ENCODE measurements at places on chromosomes 16 and 17.

- no peak for DNase-seq
These were observed 937.6 kb upstream of the EEF2KMT start for GRCh38 chr16:6035161-6035560.

DNA sequence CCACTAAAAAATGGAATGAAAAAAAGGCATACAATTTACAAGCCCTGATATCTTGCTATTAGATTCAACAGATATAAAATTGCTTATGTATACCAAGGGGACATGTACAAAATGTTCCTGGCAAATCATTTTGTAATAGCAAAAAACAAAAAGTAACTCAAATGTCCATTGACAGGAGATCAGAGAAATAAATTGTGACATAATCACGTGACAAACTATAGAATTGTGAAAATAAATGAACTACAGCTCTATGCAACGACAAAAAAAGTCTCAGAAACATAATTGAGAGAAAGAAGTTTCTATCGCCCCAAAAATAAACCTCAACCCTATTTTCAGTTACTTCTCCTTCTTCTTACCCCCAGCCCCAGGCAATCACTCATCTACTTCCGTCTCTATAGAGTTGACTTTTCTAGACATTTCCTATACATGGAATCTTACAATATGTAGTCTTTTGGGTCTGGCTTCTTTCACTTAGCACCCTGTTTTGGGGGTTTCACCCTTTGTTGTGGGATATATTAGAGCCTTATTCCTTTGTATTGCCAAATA is 12.1 kb upstream of the ACE start:
- DNase-seq = no peak

- no peak for DNase-seq
These were observed 114.7 kb downstream of the IRX3 start for GRCh38 chr16:54171626-54172537.

- no peak for DNase-seq
These were observed 2.4 kb upstream of the CBFB start for GRCh38 chr16:67026570-67026969.

DNA sequence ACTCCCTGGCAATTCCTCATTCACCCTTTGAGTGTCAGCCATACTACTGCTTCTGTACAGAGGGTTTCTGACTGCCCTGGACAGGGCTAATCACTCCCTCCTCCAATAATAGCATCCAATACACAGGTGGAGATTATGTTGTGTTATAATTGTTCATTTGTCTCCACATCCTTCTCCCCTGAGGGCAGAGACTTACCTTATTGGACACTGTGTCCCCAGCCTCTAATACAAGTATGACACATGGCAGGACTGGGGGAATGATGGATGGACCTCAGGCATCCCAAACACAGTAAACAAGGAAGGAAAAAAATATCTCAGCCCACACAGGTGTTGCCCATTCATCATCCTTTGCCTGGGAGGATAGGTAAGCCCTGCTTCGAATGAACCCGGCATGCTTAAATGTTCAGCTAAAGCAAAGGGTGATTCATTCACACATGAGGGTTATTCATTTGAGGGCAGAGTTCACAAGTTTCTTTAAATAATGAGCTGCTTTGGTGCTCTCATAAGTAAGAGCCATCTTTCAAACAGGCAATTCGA is 34.8 kb downstream of the MMD start:
- no peak for DNase-seq

- no peak for DNase-seq
These were observed 17.8 kb upstream of the RNPS1 start for GRCh38 chr16:2285731-2286191.

DNA sequence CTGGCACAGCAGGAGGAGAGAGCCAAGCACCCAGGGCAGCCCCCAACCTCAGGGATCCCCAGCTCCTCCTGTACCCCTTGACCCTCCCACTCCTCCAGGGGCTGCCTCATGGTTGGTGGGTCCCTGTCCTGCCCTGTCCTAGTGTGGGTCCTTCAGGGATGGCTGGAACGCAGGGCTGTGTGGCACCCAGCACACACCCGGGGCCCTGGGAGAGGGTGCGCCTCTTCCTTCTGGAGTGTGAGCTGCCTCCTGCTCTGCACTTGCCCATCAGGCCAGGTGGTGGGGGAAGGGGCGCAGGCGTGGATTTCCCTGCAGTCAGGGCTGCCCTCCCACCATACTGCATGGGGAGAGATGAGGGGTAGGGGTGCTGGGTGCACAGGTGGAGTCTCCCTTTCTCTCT is 42.6 kb downstream of the SOCS1 start:
- DNase-seq = no peak

GRCh38 chr17:14168582-14168981 is 68.1 kb downstream of the CDRT15 start:
- DNase-seq = no peak

DNA sequence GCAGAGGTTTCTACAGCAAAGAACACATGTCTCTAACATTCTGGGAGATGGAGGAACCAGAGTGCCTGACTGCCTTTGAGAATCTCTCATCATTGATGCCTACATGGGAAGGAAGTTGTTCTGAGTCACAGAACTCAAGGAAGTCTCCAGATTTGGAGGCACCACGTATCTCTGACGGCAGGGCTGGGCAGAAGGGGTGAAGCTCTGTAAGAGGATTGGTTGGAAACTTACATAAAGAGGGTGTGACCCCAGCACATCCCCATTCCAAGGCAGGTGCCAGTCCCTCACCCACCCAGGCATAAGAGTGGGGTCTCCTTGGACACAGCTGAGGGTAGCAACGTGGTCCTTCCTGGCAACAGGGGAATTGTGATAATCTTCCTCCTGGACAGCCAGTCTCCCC is 17.4 kb downstream of the TNFRSF13B start:
- no peak for DNase-seq

Measured in stimulated activated CD4-positive, alpha-beta T cell treated with anti-CD3 and anti-CD28 coated beads, Interleukin-1b, Interleukin-23, amount 100 ng/mL, for 4 hours (primary cell).